ENCODE measurements at places on chromosomes 12 and 14.

DNA sequence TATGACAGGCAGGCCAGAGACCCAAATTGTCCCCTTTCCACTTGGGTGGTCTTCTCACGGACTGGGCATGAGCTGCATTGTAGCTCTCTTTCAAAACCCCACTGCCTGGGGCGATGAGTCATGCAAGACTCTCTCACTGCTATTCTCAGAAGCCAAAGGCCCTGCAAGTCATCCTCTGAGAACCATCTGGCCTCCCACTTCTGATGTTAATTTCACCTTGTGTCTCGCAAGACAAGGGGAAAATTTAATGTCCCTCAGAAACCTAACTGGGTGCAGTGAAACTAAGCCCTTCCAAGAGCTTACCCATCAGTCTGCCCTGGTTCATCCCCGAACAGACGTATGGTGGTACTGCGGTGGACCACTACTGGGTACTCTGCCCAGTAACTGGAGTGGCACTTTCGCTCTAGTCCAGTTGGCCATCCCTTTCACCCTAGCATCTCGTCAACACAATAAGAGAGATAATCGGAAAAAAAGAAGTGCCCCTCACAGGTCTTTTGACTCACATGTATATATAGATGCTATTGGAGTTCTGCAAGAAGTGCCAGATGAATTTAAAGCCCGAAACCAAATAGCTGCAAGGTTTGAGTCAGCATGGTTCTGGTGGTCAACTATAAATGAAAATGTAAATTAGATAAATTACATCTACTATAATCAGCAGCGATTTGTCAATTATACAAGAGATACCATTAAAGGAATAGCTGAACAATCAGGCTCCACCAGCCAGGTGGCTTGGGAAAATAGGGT, 31.3 kb upstream of the LALBA start:
- no peak for DNase-seq

- DNase-seq, result no peak
Measured at GRCh38 chr14:22489244-22489545, 99.8 kb downstream of the DAD1 start.

GRCh38 chr12:96814200-96814599, 92.9 kb upstream of the NEDD1 start:
- no peak for DNase-seq

DNA sequence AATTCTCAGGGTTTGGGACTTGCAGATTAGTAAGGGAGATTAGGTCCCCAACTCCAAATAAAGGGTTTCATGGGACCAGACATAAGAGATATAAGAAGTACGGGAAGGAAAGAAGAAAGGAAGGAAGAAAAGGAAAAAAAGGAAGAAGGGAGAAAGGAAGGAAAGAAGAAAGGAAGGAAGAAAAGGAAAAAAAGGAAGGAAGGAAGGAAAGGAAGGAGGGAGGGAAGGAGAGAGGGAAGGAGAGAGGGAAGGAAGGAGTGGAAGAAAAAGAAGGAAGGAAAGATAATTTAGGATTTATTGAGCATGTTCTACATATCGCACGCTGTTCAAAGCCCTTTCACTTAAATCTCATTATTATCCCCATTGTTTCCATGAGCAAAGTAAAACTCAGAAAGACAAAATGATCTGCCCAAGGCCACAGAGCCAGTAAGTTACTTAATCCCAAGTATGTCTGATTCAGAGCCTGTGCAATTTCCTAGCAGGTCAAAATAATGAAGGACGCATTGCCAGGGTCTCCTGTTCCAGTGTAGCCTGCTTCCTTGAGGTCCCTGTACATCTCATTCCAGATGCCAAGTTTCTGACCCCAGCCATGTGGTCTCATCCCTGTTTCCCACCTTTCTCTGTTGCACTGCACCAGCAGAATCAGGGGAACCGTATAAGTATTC, 3.9 kb upstream of the HDAC7 start:
- no peak for DNase-seq

GRCh38 chr12:9169979-9170634, 38.1 kb downstream of the PZP start:
- no peak for DNase-seq

- DNase-seq, result no peak
Measured at GRCh38 chr12:14605401-14605989, 37.8 kb upstream of the PLBD1 start.

DNA sequence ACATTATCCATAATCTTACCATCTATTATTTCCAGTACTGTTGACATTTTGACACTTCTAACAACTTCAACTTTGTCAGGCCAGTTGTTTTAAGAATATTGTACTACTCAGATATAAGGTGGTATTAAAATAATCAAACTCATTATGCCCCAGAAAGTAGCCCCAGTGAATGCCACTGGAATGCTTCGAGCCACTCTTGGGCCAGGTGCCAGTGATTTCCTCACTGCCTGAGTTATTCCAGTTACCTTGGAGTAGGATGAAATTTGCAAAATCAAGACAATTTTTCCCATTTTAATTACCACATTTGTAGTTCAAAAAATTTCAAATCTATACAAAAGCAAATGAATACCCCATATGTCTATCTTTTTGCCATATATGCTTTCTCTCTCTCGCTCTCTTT, 9.2 kb downstream of the CIPC start:
- DNase-seq, result no peak

GRCh38 chr12:87332987-87333726, 696.0 kb downstream of the C12orf50 start:
- DNase-seq, result no peak

- DNase-seq, result no peak
Measured at GRCh38 chr14:96662116-96662970, 134.8 kb upstream of the VRK1 start.

DNA sequence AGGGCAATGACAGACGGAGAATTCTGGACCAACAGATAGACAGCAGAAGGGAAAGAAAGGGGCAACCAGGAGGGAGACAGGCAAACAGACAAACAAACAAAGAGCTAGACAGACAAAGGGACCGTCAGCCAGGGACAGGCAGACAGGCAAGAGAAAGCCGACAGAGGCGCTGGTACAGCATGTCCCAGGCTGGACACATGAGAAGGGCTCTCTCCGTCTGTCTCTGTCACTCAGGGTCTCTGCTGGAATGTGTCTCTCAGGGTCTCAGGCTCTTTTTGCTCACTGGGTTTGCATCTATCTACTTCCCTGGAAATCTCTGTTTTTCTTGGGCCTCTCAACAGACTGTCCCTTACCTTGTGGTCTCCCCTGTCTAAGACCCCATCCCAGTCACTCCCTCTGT, 8.2 kb upstream of the SMUG1 start:
- DNase-seq, result no peak

GRCh38 chr12:119118625-119119024, 60.1 kb upstream of the HSPB8 start:
- DNase-seq, result no peak

- no peak for DNase-seq
Measured at GRCh38 chr12:6362403-6362802, 13.0 kb downstream of the SCNN1A start.

DNA sequence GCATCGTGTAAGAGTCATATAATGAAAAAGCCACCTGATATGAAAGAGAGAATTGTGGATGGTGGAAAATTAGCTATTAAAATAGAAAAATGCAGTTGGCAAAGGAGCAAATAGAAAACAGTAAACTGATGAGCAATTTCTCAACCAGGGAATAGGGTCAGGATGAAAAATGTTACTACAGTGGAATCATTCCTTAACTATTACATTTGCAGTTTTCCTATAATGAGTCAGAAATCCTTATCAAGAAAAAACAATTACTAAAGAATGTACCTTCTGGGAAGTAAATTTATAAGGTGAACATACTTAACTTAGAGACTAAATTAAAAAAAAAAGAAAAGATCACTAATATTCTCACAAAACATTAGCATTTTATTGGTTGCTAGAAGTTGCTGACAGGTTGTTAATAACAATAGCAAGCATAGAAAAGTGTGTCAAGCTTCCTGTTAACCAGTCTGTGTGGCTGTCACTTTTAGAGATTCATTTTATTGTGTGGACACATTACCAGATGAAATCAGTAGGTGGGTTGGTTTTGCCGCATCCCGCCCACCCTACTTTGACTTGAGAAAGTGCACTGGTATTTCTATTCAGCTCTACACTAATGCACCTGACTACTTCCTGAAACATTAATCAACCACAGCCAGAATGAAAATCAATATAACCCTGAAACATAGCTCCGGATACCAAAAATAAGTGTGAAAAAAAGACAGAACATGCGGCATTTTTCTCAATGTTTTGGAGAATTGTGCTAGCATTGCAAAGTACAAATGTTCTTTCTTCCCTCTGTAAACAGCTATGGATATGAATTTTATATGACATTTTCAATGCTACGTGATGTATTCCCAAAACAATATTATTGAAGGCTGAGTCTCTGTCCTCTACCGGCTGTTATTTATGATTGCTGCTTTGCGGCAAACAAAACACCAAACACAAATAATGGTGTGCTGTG, 576.7 kb downstream of the SLC16A7 start:
- DNase-seq, result no peak

- no peak for DNase-seq
Measured at GRCh38 chr14:51304438-51304837, 64.4 kb downstream of the TMX1 start.

DNA sequence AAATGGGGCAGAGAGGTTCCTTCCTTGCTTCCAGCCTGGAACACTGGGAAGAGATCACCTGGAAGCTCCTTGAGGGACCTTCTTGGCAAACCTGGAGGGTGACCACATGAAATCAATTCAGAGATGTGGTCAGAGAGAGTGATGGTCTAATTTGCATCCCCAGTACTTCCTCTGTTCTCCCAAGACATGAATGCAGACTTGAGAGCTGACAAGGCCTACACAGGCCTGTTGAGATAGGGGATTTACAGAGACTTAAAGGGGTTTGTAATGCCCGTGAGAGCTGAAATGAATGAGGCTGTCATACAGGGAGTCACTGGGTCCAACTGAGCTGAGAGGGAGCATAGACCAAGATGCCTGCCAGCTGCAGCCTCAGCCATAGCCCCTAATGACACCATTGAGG, 45.1 kb downstream of the TMX1 start:
- no peak for DNase-seq

- DNase-seq, result no peak
Measured at GRCh38 chr12:89985935-89986334, 277.3 kb upstream of the ATP2B1 start.

- no peak for DNase-seq
Measured at GRCh38 chr12:81797100-81797499, 38.0 kb upstream of the PPFIA2 start.

DNA sequence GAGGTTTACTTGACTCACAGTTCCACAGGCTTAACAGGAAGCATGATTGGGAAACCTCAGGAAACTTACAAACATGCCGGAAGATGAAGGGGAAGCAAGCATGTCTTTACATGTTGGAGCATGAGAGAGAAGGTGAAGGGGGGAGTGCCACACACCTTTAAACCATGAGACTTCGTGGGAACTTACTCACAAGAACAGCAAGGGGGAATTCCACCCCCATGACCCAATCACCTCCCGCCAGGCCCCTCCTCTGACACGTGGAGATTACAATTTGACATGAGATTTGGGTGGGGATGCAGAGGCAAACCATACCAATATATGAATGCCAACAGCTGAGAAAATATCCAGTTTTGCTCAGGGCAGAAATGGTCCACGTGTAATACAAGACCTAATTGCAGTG, 518.6 kb downstream of the VRK1 start:
- no peak for DNase-seq

DNA sequence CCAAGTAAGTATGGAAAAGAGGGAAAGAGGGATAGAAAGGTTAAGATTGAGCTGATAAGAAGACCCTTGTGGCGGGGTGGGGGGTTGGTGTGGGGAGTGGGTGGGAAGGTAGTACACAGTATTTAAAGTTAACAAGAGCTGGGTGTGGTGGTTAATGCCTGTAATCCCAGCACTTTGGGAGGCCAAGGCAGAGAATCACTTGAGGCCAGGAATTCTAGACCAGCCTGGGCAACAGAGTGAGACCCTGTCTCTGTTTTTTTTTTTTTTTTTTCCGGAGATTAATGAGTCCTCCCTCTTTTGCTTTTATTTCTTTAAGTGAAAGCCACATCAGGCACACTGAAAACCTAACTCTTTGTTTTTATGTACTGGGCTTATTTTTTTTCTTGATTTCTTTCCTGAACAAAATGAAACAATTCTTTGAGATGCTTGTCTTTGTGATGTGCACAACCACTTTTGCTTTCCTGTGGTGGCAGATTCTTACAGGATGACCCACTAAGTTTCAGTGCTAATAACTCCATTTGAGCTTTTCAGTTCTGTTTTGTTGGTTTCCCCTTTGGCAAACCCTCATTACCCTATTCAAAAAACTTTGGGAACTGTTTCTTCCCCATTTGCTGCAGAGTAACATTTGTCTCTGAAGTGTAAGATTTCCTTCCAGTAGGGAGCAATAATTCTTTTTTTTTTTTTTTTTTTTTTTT, 54.8 kb downstream of the WNK1 start:
- no peak for DNase-seq

- DNase-seq, result no peak
Measured at GRCh38 chr12:44385964-44386363, 490.2 kb downstream of the NELL2 start.

DNA sequence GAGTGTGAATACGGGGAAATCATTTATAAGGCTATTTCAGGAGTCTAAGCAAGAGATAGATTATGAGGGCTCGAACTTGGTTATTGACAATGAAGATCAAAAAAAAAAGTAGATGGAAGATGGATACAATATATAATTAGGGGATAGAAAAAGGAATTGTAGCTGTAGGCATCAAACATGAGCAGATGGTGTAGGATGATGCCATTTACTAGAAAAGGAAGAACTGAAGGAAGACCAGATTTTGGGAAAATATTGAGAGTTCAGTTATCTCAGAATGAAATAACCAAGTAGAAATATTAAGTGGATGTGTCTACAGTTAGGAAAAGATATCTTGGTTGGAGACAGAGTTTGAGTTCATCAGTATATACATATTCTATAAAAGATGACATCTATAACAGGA, 109.6 kb downstream of the CNTN1 start:
- no peak for DNase-seq

GRCh38 chr14:25908277-25909044, 689.4 kb downstream of the NOVA1 start:
- DNase-seq, result no peak

GRCh38 chr12:51593021-51593420, 2.0 kb downstream of the SCN8A start:
- DNase-seq, result no peak

DNA sequence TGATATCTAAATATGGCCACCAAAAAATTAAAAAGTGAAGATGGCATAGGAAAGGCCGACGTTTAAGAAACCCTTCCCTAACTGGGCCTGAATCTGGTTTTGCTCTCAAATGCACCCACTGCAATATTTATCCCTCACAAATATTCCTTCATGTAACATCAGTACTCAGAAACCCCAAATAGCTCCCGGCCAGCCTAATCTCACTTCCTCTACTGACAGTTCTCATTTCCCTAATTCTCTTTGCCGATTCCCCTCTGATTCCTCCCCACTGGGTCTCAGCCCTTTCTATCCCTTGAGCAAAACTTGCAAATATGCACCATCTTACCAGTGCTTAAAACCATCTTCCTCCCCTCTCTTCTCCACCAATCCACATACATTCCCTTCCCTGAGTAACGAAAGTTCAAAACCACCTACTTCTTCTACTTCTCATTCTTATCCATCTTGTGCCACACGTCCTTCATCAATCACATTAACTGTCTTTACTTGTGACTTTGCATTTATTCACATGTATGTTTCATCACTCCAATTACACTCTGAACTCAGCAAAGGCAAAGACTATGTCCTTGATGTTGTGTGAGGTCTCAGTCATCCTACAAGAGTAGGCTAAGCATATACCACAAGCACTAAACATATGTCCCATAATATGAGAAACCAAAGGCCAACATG, 23.1 kb downstream of the KCNK10 start:
- DNase-seq, result no peak

Data from KG1 (cell line).